ENCODE measurements at places on chromosomes 1 and 21.

GRCh38 chr1:176691251-176692228, 228.6 kb downstream of the PAPPA2 start:
- DNase-seq = no peak

- DNase-seq = no peak
Observed at GRCh38 chr21:37483776-37484175, 117.2 kb downstream of the DYRK1A start.

DNA sequence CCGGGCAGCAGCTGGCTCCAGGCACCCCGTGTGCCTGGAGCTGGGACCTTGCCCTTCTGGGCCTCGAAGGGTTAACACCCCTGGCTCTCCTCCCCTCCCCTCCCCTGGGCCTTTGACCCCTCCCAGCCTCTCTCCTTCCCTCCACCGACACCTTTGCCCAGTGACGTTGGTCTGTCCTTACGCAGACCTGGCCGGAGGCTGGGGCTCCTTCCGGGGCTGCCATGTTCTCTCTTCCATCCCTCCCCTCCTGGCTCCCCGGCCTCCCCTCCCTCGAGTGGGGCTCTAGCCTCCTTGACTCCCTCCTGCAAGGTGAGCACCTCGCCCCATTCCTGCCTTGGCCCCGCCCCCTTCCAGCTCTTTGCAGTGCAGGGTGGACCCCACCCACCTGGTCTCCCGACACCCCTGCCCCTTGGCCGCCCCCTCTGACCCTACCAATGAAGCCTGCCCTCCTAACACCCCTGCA, at the start of gene TMEM82:
TSS of gene TMEM82 (plus strand) at position 161 of the 463 bp plus-strand sequence. CDS start at position 222, 61 bp downstream.
- no peak for DNase-seq

DNA sequence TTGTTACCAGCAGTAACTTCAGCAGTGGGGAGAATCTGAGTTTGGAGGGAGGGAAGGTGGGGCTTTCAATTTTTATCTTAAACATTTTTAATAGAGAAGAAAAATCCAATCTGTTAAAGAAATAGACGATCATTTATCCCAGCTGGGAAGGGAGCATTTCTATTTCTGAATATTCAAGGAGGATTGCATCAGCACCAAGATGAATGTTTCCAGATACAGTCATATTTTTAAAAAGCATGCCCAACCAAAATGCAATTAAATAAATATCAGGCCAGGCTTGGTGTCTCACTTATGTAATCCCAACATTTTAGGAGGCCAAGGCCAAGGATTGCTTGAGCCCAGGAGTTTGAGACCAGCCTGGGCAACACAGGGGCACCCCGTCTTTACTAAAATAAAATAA, 1.7 kb upstream of the ATP1A4 start:
- no peak for DNase-seq

GRCh38 chr1:172679000-172679772, 20.3 kb downstream of the FASLG start:
- DNase-seq = no peak

DNA sequence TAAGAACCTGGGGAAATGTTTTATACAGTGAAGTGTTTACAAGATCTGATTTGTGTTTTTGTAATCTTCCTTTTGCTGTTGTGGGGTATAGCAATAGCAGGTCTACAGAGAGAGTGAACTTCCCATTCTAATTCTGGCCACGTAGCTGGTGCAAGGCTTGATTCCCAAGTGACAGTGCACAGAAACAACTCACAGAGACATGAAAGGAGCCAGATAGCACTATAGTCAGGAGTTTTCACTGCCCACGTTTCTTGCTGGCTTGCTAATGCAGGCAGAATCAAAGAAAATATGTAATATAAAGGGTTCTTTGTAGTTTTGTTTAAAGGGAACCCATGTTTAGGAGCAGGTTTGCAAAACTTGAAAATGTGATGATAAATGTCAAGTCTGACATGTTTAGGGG, 170.9 kb upstream of the IVNS1ABP start:
- no peak for DNase-seq

DNA sequence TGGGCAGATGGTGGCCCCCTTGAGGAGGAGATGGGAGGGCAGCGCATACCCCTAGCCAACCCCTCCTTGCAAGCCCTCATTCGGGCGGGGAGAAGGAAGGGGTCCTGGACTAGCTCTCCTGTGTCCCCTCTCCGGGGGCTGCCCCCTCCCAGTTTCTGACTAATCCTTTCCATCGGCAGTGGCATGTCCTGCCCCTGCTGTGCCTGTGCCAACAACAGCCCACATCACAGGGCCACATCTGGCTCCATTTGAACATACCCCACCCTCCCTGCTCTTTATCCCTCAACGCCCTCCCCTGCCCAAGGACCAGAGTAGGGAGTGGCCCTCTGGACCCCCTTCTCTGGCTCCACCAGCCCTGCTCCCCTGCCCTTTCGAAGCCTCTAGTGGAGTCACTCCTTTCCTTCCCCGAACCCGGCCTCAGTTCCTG, 11.0 kb upstream of the LMNA start:
- no peak for DNase-seq

- no peak for DNase-seq
Observed at GRCh38 chr1:227712648-227713047, 22.5 kb downstream of the JMJD4 start.

DNA sequence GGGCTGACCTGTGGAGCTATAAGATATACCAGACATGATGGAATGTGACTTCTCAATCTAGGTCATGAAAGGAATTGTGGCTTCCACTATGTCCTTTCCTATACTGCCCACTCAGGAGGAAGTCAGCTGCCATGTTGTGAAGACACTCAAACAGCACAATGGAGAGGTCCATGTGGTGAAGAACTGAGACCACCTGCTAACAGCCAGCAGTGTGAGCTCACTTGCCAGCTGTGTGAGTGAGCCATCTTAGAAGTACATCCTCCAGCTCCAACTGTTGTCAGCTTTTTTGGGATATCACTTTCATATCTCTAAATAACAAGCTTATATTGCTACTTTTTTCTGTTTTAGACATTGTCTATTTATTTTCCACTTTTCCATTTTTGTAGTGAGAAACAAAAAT, 29.7 kb downstream of the OLFML3 start:
- DNase-seq = no peak

GRCh38 chr1:207070811-207071210, 17.7 kb downstream of the PFKFB2 start:
- DNase-seq = no peak

GRCh38 chr1:13751458-13751871, 51.5 kb downstream of the PRDM2 start:
- no peak for DNase-seq

DNA sequence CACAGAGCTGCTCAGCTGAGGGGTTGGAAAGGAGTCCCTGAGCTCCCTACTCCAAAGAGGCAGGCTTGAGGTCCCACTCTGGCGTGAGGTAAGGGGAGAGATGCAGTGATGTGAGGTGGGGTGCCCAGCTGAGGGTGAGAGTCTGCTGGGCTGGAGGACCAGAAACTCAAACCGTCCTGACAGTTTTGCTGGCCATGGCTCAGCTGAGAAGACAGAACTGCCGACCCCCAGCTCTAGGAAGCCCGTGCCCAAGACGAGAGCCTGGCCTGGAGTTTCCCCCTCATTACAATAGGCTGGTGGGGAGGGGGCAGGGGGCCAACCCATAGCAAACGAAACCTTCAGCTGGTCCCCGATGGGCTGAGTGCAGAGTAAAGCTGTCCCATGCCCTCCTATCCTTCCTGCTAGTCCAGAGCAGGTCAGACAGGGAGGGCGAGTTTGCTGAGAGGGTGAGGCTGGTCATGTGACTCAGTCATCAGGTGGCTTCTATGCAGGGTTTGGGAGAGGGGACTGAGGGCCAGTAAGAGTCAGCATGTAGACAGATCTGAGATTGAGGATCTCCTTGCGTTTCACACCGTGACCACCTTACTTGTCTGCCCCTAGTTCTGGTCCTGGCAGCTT, 129.3 kb downstream of the PRDM2 start:
- DNase-seq = no peak

DNA sequence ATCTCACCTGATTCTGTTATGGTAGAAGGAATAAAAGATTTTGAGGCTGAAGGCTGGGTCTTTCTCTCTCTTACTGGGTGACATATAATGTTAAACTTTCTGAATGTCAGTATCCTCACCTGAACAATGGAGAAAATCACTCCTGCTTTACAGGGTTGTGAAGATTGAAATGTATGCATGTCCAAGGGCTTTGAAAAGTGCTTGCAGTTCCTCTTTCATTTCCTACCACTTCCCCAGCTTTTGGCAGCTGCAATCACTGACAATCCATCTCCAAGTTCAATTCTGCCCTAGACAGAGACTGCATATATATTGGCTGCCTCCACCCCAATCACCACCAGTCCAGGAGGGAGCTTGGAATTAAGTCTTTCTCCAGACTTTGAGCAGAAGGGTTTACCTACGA, 39.8 kb downstream of the FAM78B start:
- no peak for DNase-seq

- DNase-seq = no peak
Observed at GRCh38 chr1:156075162-156075561, 7.1 kb downstream of the MEX3A start.

GRCh38 chr1:16114527-16115467, 41.1 kb downstream of the EPHA2 start:
- DNase-seq = no peak

DNA sequence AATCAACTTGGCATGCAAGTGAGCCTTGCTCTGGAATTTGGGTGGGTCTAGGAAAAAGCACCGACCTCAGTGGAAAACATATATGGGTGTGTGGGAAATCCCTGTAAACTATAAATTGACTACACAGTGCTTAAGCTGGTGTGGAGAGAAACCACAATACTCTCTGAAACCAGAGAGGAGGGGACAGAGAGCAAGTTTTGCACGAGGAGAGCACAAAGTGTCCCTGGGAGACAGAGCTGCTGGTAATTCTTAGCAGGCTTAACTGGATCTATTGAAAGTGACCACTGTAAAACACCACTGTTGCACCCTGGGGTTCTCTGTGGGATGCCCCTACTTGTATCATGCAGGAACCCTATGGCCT, 12.8 kb downstream of the KCNJ15 start:
- no peak for DNase-seq

DNA sequence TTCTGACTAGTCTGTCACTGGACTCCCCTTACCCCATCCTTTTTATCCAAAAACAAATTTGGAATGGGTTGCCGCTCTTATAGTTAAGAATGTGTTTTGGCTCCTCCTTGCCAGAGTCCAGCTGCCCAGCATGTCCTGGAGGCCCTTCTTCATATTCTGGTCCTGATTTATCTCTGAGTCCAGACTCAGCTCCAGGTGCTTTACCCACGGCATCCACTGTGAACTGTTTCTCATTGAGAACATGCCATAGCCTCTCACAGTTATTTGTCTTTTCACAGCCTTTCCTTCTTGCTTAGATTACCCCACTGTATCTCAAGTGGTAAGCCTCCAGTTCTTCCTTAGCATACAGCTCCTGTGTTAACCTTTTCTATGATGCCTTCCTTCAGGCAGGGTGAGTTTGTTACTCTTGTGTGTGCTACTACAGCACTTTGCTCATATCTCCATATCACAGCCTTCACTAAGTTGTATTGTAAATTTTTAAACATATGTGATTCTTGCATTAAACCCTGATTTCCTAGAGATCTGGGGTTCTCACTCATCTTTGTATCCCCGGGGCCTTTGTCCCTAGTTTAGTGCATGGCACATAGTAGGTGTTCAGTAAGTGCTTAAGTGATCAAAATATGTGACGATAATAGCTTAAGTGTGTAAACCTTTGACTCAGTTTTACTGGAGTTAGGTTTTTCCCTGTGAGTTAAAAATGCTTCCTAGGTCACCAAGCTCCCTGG, 116.0 kb downstream of the OSBPL9 start:
- DNase-seq = no peak

- no peak for DNase-seq
Observed at GRCh38 chr21:31888936-31889371, 16.1 kb downstream of the HUNK start.
